ENCODE measurements at places on chromosomes 12 and 14. TPM values are rescaled to one million over a fixed set of nuclear protein-coding genes. Genes with fewer than 3 reads are reported as not detected.

DNA sequence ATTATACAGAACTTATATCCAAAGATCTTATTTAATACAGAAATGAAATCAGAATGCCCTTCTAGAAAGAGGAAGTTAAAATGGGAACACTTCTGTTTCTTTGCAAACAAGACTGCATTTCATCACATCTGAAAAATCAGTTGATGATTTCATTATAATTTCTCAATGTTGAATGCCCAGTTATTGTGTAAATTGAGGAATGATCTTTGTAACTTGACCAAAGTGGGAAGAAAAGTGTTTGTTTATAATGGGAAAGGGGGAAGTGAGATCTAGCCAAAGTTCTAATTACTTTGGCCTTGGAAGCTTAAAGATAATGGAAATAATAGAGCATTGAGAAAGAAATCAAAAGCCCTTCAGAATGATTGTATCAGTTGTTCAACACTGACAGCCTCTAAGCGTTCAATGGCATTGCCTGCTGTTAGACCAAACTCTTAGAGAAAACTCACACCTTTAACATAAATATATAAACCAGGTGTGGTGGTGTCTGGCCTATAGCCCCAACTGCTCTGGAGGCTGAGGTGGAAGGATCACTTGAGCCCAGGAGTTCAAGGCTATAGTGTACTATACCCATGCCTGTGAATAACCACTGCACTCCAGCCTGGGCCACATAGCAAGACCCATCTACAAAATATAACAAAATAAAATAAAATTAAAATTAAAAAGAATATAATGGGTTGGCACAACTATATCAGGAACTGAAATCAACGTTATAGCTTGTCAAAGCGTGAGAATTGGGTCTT lies 9.9 kb upstream of the LYZ start:
- no peak for DNase-seq

SDS gene
- total RNA-seq, result not detected

DNA sequence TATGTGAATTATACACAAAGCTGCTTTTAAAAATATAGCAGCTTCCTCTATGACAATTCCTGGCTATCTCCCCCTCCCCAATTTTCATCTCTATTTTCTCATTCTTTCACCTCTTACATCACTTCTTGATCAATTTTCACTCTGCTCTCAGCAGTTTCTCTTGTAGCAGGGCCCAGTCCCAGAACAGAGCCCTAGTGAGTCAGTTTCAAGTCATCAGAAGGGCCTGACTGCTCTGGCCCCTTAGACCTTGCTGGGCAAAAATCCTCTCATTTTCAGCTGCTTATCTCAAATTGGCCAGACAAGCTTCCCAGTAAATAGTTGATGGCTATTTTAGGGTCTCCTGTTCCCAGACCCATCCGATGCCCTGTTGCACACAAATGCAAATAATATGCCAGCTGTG lies 101.4 kb downstream of the TTC7B start:
- no peak for DNase-seq

GRCh38 chr12:93653079-93653478 lies 24.1 kb upstream of the CRADD start:
- no peak for DNase-seq

FAM90A1 gene
- total RNA-seq, result not detected

GRCh38 chr12:119391673-119392072 lies 57.1 kb downstream of the CCDC60 start:
- no peak for DNase-seq

DNA sequence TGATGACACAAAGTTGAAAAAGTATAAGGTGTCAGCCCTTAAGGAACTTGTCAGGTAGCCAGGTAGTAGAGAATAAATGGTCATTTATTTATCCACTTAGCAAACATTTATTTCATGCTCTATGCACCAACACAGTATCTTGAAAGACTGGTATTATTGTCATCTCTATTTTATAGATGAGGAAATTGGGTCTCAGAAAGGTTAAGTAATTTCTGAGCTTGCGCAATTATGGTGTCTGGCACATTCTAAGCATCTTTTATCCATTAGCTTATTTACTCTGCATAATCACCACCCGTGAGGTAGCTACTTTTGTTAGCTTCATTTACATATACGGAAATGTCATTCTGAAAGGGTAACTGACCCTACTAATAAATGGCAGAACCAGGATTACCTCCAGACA lies 2.5 kb upstream of the UTP20 start:
- DNase-seq, result no peak

PAX9 gene
- total RNA-seq, result 5.2 TPM

- DNase-seq, result no peak
These were observed 648 bp downstream of the SNX6 start for GRCh38 chr14:34629344-34629656.

DNA sequence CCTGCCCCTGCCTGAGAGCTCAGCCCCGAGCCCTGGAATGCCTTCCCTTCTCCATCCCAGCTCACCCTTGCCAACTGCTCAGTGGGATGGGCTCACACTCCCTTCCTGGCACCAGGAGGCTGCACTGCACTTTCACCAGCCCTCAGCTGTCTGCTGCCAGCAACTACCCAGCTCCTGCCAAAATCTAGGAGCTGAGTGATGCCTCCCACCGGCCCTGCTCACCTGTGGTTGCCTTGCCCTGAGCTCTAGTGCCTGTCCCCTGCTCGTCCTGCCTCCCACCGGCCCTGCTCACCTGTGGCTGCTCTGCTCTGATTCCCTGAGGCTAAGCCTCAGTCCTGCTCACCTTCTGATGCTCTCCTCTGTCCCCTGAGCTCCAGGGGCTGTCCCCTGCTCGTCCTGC lies 119.8 kb downstream of the TMEM121 start:
- DNase-seq, result no peak

DNA sequence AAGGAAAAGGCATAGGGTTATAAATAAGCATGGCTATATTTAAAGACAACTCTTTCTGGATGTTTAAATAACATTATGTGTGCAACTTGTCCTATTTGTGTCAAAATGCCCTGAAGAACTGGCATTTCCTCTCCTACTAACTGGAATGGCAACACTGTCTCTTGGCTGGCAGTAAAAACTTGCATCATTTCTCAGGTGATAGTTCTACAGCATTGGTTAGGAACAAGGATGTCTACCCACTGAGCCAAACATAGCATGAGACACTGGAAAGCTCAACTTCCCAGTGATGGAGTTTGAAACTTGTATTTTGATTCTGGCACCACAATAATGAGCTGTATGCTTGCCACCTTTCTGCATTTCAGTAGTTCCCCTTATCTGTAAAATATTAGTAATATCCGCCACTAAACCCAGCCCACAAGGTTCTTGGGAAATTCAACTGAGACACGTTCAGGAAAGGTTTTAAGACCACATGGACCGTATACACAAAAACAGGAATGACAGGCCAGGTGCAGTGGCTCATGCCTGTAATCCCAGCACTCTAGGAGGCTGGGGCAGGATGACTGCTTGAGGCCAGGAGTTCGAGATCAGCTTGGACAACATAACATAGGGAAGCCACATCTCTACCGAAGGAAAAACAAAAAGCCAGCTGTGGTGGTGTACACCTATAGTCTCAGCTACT lies 5.1 kb downstream of the SLC38A2 start:
- DNase-seq, result no peak

CMA1 gene
- total RNA-seq, result not detected

GRCh38 chr14:85334316-85334715 lies 195.6 kb upstream of the FLRT2 start:
- DNase-seq, result no peak

- DNase-seq, result no peak
These were observed 2.1 kb downstream of the TMEM30B start for GRCh38 chr14:61279082-61279481.

GRCh38 chr12:39301422-39301821 lies 141.5 kb downstream of the KIF21A start:
- no peak for DNase-seq

GRCh38 chr12:47014474-47014873 lies 64.9 kb upstream of the PCED1B start:
- DNase-seq, result peak; percentile 79

GRCh38 chr12:64780531-64781279 lies 21.5 kb upstream of the GNS start:
- DNase-seq, result no peak

DNA sequence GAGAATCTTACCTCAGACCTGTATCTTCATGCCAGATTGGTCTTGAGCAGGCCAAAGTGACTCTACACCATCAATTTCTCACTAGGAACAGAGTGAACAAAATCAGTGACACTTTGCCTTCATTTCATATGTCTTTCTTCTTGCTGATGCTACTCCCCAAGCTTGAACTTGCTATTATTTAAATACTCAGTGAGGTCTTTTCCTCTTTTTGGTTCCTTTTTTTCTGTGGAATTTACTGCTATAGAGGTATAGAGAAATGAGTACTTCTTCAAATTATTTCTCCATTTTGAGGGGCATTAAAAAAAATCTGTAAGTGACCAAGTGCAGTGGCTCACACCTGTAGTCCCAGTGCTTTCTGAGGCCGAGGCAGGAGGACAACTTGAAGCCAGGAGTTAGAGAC lies at the start of gene GPR33:
Gene GPR33, minus strand, starts transcription at position 154 of the 400 bp plus-strand sequence. CDS start 4,074 bp downstream, outside the sequence.
- DNase-seq, result no peak

DAO gene
- not detected for total RNA-seq

AKAP6 gene
- total RNA-seq, result 25.9 TPM

DNA sequence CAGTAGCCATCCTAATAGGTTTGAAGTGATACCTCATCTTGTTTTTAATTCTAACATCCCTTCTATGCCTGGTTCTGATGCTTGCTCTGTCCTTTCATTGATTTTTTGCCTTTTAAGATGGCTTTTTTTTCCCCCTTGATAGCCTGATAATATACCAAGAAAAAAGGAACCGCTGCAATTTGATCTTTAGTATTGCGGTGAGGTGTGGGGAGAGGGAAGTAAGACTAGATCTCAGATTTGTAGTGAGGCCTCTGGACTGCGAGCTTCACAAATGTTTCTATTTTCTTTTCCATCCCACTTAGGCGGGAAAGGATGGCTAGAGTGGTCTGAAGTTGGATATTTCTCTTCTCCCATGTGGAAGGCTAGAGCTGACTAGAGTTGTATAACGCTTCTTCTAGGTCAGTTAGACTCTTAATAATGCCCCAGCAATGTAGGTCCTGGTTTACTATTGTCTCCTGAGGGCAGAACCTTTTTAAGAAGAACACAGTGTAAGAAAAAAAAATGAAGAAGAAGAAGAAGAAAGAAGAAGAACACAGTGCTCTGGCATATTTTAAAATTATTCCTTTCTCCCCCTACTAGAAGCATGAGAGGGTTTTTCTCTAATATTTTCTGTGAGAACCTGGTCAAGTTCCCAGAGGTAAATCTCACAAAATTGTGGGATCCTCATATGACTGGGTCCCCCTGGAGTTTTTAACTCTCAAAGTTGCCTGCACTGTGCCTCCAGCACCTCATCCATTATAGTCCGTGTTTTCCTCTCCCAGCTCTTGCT lies 11.9 kb upstream of the KLRB1 start:
- DNase-seq, result no peak

SCNN1A gene
- 1.7 TPM for total RNA-seq

RHNO1 gene
- total RNA-seq, result 71.0 TPM

GRCh38 chr12:31482816-31483215 lies 108.1 kb downstream of the DENND5B start:
- peak; percentile 23 for DNase-seq

DNA sequence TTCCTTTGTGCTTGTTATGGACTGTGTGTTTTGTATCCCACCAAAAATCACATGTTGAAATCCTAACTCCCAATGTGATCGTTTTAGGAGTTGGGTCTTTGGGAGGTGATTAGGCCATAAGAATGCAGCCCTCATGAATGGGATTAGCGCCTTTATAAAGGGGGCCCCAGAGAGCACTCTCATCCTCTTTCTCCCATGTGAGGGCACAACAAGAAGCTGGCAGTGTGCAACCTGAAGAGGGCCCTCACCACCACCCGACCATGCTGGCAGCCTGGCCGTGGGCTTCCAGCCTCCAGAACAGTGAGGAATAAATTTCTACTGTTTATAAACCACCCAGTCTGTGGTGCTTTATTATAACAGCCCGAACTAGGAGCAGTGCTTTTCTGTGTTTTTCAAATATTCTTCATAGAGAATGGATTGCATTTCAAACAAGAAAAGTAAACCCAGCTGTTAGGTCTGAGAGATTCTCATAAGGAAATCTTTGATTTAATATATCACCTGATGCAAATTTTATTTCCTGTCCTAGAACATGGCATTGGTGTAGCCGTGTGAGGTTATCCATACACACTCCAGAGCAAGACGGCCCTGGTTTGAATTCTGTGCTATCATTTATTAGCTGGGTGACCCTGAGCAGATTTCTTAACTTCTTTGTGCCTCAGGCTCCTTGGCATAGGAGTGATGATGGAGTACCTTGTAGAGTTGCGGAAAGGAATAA lies 27.8 kb downstream of the HSPB8 start:
- DNase-seq, result no peak

AHNAK2 gene
- 4.4 TPM for total RNA-seq

GRCh38 chr12:127304751-127305725 lies 961.9 kb upstream of the TMEM132C start:
- no peak for DNase-seq

NKX2-1 gene
- total RNA-seq, result 0.06 TPM

DNA sequence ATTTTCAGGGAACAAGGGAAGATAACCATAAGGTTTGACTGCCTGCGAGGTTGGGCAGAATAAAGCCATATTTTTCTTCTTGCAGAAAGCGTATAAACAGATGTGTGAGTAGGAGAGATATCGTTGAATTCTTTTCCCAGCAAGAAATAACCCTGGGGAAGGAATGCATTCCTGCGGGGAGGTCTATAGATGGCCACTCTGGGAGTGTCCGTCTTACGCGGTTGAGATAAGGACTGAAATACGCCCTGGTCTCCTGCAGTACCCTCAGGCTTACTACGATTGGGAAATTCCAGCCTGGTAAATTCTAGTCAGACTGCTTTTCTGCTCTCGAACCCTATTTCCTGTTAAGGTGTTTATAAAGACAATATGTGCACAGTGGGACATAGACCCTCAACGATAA lies 225.0 kb downstream of the LRIG3 start:
- DNase-seq, result no peak

DNA sequence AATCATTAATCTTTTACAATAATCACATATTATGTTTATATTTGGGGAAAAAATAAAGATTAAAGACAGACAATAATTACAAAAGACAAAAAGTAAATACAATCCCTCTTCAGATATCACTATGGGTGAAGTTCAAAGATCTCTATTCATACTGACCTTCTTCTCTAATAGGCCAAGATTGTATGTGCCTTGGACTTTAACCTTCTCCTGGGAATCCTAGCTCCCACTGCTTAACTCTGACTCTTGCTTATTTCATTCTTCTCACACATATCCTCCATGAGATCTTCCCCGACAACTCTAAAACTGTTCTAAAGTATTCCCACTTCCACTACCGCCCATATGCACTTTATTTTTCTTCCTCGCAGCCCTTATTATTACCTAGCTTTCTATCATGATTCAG lies 83.8 kb downstream of the EEA1 start:
- no peak for DNase-seq
